ENCODE measurements at places on chromosomes 6 and 20. TPM values are rescaled to one million over a fixed set of nuclear protein-coding genes. Genes with fewer than 3 reads are reported as not detected.

The GUCA1A gene
- not detected for total RNA-seq

The SCGN gene
- total RNA-seq: not detected

The LY86 gene
- total RNA-seq: not detected

The HUS1B gene
- 1.3 TPM for total RNA-seq

The JPH2 gene
- total RNA-seq: 2.2 TPM

The EPB41L1 gene
- total RNA-seq: 42.2 TPM

The KIF25 gene
- 0.72 TPM for total RNA-seq

The VSX1 gene
- total RNA-seq: not detected

The LIME1 gene
- total RNA-seq: 5.2 TPM

The PHACTR3 gene
- total RNA-seq: not detected

Measured in smooth muscle cell of the pulmonary artery (primary cell).